ENCODE measurements at places on chromosomes 7 and 10.

DNA sequence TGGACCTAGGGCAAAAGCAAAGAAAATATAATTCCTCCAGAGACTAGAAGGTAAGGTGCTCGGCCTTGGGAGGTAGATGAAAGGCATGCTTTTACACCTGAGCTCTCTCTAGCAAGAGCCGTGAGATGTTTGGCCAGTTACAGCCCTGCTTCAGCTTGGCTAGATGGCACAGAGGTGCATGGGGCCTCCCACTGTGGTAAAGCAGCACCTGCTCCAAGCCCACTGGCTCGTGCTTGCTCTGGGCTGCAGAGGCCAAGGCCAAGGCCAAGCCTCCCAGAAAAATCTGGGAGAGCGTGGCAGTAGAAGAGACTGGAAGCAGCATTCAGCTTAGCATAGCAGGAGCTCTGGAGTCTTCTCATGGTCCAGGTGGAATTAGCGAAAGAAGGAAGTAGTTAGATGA, 31.0 kb upstream of the OPALIN start:
- DNase-seq = no peak

GRCh38 chr7:129896568-129897382, 56.0 kb downstream of the UBE2H start:
- DNase-seq = no peak

DNA sequence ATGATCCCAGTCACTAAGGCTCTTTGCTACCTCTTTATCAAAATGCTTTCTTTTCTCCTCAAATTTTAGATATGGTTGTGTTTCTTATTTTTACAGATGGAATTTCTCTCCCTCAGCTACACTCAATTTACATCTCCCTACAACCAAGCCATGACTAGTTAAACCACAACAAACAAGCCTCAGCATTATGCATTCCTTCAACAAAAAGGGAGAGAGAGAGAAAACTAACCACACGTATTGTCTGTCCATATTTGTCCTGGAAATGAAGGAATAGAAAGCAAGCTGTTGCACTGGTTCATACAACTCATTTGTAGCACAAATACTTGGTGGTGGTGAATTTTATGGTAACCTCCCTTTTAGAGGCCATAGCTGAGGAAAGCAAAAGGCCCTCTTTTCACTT, 286.4 kb downstream of the AHR start:
- DNase-seq = no peak

- peak; percentile 18 for DNase-seq
Observed at GRCh38 chr10:57699944-57700343, 567.8 kb downstream of the IPMK start.

DNA sequence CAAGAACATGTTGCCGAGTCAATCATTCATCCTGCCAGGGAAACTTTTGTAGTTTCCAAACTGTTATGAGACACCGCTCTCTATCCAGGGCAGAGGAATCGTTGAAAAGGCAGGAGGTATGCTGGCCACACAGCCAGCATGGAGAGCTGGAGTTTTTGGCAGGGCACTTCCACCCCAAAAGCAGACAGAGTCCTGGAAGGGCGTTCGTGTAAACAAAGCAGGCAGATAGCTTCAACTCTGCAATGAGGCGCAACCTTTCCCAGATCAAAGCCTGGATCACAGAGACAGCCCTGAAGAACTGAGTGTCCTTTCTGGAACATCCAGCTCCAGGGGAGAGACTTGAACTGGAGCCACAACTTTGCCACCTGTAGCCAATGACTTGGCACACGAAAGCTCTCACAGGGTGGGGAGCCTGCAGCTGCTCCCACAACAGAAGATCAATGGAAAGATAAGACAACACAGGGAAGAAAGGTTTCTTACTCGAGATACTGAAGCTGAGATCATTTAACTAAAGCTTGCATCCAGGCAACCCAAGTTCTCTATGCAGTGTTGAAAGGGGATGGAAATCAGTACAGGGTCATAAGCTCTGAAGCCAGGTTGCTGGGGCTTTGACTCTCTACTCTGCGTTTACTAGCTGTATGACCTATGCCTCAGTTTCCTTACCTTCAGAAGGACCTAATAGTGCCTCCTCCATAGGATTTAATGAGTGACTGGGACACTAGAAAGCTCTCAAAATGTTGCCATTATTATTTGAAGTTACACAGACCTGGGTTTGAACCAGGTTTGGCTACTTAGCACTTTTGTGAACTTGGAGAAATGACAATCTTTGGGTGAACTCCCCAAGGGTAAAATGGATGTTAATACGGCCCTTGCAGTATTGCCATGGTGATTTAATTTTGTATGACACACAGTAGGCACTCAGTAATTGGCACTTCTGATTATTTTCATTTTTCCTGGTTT, 434.8 kb upstream of the NPVF start:
- DNase-seq = no peak

Data from SJSA1 (cell line).